ENCODE measurements at places on chromosomes 6 and 20.
A peak's percentile ranks its signal among the peaks of the same experiment; 100 is the strongest.

DNA sequence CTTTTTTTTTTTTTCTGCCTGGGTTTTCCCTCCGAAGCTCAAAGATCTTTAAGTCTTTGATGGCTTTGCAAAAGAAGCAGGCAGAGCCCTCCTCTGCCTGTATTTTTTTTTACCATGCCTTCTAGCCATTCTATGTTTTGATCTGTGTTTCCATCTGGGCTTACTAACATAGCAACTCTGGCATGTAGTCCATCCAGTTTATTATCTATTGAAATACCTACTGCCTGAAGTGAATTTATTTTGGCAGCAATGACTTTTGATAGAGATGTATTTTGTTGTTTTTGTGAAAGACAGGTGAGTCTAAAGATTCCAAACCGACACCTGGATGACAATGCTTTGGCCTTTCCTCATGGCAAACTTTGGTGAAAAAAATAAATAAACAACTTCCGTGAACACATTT lies 1157.7 kb upstream of the MAP3K7 start:
- no peak for DNase-seq

DNA sequence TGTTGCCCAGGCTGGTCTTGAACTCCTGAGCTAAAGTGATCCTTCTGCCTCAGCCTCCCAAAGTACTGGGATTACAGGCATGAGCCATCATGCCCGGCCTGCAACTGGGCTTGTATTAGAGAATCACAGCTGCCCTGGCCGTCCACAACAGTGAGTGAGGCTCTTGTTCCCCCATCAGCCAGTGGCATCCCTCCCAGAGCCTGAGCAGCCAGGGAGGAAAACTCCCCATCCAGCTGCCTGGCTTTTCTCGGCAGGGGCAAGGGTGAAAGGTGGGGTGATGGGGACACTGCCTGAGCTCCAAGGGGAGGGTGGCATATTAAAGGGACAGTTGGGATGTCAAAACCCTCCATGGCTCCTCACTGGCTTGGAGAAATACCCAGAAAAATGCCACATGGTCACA lies 185.6 kb downstream of the NFATC2 start:
- no peak for DNase-seq

- DNase-seq = no peak
Measured at GRCh38 chr20:4076671-4077070, 61.3 kb upstream of the RNF24 start.

GRCh38 chr20:39986173-39986904 lies 702.7 kb downstream of the MAFB start:
- peak; percentile 67 for DNase-seq

- DNase-seq = no peak
Measured at GRCh38 chr20:50514750-50515149, 4.6 kb downstream of the PTPN1 start.

- DNase-seq = peak; percentile 13
Measured at GRCh38 chr6:10759884-10760329, 12.3 kb downstream of the TMEM14B start.

DNA sequence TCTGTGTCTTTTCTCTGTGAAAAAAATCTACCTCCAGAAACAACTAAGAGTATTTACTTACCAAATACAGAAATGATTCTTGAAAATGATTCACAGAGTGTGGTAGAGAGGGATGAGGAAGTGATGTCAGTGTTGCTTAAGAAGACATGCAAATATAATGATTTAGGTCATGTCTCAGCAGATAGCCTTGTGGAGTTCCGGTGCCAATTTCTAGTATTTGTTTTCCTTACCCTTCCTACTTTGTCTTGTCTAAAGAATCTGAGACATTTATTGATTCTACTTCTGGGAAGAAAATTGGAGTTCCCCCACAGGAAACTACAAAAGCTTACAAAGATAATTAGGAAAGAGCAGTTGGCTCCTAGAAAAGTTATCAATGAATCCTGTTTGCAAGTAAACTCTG lies 68.8 kb downstream of the GJA1 start:
- peak; percentile 45 for DNase-seq

DNA sequence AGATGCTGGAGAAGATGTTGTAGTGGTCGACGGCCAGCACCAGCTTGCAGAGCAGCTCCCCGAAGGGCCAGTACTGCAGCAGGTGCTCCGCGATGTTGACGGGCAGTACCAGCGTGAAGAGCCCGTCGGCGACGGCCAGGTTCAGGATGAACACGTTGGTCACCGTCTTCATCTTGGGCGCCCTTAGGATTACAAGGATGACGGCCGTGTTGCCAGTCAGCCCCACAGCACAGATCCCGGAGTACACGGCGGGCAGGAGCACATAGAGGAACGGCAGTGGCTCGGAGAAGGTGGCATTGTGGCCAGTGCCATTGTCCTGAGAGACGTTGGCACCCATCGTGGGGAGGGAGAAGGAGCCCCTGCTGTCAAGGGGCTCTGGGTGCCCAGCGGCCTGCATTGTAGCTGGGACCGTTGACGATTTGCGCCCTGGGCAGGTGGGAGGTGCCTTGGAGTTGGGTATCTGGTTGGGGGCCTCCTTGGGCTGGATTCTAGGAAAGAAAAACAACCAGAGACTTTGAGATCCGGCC lies 867 bp downstream of the NPBWR2 start:
- DNase-seq = no peak

DNA sequence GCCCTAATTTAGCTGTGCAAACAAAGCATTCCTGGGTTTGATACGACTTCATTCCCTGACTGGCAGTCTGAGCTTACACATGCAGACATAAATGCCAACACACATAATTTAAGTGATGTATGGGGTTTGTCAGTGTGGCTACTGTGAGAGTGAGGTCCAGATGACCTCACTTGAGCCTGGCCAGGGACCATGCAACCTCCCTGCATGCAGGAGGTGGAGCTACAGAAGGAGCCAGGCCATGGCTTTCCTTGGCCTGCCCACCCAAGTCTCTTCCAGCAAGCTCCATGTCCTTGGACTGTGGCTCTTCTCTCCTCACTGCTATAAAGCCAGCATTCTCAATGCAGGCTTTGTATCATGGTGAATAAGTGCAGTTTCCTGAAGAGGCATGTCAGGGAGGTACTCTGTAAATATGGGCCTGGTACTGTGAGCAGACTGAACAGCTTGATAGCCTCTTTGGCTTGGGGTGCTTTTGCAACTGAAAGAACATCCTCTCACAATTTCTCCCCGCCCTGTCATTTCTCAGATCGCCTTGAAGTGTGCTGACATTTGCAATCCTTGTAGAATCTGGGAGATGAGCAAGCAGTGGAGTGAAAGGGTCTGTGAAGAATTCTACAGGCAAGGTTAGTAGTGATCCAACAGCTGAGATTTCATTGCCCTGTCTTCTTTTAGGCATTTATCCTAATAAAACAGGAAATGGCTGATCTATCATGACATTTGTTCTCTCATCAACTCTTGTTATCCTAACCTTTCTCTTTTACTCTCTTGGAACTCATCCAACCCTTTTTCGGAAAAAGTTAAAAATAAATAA lies 69.2 kb downstream of the MTFR2 start:
- no peak for DNase-seq

DNA sequence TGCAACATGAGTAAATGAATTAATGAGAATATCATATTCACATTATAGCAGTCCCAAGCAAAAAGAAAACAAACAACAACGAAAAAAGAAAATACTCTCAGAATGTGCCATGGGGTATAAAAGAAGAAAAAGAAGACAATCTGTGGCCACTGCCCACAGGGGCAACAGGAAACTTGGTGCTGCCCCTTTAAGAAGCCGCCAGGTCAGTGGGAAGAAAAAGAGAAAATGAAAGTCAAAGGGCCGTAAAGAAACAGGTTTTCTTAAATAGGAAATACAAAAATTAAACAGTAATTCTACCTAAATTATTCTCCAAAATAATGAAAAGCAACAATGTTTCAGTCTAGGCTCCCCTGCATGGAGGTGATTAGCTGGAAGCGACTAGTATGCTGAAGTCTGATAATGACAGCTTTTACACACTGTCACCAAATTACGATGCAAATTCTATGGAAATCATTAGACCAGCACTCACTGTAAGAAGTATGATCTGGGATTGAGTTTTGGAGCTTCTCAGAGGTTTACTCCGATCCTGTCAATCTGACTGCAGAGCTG lies 23.6 kb downstream of the GMDS start:
- DNase-seq = no peak

DNA sequence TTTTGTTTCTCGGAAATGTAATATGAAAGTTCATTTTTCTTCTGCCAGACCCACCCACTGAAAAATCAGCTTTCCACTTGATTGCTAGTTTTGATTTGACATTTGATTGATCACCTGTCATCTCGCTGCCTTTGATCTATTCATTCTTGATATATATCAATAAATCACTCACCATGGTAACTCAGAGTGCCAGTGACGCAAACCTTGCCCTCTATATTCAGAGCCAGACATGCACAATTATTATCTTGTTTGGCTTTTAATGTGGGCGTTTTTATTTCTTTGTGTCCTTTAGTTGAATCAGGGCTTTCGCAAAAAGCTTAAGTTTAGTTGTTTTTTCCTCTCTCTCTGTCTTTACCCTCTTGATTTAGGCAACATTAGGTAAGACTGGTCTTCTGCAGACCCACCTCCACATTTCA lies 2.0 kb downstream of the TSHZ2 start:
- no peak for DNase-seq

- DNase-seq = no peak
Measured at GRCh38 chr6:85118233-85118632, 331.6 kb upstream of the NT5E start.

DNA sequence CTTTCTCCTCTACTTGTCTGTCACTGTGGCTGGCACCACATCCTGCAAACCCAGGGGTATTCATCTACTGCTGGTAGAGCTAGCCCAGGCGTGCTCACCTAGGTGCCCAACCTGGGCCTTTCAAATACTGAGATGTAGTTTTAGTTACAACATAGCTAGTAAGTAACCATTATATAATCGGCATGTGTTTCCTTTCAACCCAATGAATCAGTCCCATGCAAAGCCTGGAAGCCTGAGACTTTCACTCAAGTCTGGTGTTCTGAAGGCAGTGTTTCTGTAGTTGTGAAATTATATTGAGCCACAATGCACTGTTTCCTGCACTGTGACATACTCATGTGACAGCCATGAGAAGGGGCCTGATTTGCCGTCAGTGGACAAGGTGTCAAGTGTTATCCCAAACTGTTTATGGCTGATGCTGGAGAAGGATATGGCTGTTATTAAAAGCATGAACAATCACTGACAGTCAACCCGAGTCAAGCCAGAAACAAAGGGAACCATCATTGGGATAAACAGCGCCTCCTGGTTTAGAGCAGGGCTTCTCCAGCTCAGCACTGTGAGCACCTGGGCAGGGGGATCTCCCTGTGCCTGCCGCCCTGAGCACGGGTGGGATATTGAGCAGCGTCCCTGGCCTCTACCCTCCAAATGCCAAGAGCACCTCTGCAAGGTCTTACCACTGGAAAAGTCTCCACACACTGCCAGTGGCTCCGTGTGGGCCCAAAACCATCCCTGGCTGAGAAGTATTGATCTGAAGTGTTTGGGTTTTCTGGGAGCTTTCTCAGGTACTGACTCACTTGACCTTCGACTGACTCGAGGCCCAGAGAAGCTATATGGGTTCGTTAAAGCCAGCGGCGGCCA lies 1.6 kb downstream of the PSMA7 start:
- peak; percentile 59 for DNase-seq

DNA sequence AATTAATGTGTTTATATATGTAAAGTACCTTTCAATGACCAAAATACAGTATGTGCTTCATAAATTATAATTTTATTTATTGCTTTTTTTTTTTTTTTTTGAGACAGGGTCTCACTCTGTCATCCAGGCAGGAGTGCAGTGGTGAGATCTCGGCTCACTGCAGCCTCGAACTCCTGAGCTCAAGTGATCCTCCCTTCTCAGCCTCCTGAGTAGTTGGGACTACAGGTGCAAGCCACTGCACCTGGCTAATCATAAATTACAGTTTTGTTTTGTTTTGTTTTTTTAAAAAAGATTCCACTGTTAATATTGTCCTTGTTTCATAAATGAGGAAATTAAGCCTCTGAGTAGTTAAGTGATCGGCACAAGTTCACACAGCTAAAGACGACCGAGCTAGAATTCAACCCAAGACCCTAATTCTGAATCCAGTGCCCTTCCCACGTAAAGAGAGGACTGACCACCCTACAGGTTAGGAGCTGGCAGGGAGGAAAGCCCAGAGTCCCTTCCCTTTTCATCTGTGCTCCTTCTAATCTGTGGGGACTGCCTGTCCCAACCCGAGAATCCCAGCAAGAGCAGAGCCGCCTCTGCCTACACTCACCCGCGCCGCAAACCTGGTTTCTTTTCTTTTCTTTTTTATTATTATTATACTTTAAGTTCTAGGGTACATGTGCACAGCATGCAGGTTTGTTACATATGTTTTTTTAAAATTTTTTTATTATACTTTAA lies 8.5 kb upstream of the GDF5 start:
- DNase-seq = no peak

GRCh38 chr20:3693376-3693775 lies 11.6 kb upstream of the ADAM33 start:
- DNase-seq = no peak

- DNase-seq = no peak
Measured at GRCh38 chr6:146265056-146265455, 236.2 kb downstream of the GRM1 start.

DNA sequence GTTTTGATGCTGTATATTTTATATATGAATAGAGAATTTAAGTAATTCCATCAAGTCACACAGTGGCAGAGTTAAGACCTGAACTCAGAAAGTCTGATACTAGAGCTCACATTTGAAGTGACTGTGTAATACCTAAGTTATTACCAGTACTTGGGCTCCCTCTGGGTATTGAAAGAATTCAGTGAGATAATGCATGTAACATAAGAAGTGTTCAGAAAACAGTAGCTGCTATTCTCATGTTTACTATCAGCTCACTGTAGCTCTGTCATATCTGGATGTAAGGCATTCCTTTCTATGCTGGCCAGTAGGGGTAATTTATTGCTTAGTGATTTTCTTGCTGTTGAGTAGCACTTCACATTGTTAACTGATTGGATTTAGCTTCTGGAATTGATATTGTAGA lies 44.6 kb downstream of the NKX2-4 start:
- DNase-seq = no peak

DNA sequence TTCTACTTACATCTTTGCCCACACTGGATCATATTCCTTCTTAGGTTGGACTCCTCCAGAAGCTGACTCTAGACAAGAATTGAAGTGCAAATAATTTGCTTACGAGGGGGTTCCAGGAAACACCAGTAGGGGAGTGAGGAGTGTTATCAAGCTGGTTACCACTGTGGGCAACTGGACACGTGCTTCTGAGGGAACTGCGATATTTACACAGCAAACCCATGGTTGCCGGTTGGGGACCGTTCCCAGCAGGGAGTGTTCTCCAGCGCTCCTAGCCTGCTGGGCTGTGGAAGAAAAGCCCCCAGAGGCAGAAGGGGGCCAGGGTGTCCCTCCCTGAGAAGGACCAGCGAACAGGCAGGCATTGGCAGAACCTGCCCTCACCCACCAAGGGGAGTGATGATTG lies 21.7 kb downstream of the MDFI start:
- DNase-seq = no peak

- no peak for DNase-seq
Measured at GRCh38 chr6:130671577-130671976, 155.6 kb upstream of the SMLR1 start.
